ENCODE measurements at places on chromosomes 4 and X.

- DNase-seq, result peak; percentile 69
Observed at GRCh38 chr4:12852338-12853307, 631.5 kb downstream of the RAB28 start.

GRCh38 chr4:173958445-173958844 is 325.0 kb downstream of the FBXO8 start:
- no peak for DNase-seq

DNA sequence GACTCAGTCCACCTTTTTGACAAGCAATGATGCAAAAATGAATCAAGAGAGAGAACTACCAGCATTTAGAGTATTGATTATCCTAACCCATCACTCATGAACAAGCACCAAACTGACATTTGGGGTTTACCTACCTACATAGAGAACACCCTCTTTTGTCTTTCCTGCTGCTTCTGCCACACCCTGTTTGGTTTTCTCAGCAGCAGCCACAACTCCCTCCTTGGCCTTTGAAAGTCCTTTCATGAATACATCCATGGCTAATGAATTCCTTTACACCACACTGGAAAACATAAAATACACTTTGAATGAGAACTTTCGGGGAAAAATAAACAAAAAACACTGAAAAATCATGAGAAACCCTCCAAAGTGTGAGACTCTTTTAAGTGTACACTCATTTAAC is 1.5 kb downstream of the SNCA start:
- DNase-seq, result no peak

DNA sequence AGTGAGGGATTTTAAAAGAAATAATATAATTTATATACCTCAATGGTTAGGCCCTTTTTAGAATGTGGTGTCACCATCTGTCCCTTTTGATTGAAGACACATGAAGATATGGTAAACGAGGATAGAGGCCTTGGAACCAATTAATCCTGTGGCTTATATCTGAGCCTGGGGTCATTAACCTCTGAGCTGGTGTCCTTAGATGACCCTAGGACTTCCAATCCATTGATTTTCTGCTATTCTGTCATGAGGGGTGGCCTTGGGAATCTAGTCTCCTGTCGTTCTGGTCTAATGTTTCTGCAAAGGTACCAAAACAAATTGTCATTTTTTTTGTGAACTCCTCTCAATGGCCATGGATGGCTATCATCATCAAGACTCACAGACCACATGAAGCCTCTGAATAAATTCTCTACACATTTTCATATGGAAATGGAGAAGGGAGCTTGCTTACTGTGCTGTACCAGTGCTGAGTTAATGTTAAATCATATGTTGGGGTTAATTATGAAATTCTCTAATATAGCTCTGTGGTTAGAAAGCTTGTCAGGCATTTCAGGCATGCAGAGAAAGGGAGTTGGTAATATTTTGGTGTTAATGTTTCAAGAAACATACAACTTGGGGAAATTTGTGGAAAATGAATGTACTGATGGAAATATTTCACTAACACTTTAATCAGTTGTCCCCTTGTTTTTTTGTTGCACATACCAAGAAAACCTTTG is 204.2 kb upstream of the IL15 start:
- no peak for DNase-seq

DNA sequence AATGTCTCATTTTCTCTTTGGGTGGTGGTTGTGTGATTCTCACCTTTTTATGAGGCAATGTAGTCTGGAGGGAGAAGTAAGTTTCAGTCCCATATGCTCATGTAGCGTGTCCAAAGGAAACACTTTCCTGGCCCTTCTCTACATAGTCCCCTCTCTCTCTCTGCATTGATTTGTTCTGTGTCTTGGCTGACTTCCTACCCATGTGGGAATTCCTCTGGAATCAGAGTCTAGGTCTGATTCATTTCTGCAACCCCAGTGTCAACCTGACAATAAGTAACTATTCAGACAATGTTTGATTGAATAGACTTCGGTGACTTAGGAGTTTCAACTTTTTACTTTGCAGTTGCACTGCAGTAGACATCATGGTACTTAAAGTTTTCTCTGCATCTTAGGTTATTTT is 2.7 kb upstream of the ALAS2 start:
- no peak for DNase-seq

DNA sequence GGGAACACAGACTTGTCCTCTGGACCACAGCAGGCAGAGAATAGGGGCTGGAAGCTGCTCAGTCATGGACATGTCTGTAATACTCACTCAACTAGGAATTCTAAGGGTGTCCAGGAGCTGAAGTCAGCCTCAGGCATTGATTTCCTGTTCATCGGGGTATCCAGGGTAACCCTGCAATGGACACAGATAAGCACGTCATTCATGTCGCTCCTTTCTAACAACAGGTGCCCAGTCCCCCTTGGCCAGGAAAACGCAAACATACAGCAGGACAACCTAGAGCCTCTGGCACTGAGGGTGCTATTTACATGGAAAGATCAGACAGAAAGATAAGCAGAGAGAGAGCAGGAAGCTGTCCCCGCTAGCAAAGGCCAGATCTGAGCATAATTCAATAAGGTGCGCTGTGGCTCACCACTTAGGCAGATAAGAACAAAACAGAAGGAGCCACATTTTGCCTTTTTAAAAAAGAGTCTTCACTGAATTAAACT is 21.3 kb downstream of the QDPR start:
- no peak for DNase-seq

DNA sequence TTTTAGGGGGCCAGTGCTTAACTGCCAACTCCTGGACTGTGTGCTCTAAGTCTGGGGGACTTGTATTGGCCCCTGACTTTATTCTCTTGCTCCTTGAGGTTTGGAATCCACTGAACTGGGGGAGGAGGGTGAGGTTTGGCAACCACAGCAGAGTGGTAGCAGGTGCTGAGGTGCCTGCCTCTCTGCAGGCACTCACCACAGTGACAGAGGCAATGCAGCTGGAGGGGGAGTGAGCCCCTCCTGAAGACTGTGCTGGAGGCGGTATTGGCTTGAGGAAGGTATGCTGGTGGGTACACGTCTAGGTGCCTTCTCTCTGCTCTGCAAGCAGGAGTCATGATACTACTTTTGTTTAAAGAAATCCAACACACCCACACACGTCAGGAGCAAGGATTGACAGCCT is 24.6 kb downstream of the CFAP299 start:
- DNase-seq, result no peak

GRCh38 chr4:76035141-76035540 is 729 bp downstream of the CXCL11 start:
- no peak for DNase-seq

- DNase-seq, result no peak
Observed at GRCh38 chrX:25733148-25733547, 405.0 kb upstream of the MAGEB18 start.

DNA sequence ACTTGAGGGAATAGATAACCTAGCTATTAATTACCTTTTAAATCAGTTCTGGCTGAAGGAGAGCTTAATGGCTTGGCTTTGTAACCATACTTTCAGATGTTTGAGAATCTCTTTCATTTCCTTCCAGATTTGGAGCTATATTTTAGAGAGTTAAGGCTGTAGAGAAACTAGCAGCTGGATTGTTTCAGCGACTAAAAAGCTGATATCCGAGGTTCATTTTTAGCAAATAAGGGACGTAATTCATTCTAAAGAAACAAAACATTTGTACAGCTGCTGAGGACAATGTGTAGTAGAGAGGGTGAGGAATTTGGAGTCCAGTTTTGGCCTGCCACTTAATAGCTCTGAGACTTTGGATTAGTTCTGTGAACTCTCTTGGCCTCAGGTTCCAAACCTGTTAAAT is 12.2 kb downstream of the OSTC start:
- DNase-seq, result no peak

GRCh38 chr4:83267830-83268475 is 16.6 kb downstream of the COQ2 start:
- DNase-seq, result no peak

- no peak for DNase-seq
Observed at GRCh38 chr4:149166876-149167275, 648.8 kb downstream of the IQCM start.

DNA sequence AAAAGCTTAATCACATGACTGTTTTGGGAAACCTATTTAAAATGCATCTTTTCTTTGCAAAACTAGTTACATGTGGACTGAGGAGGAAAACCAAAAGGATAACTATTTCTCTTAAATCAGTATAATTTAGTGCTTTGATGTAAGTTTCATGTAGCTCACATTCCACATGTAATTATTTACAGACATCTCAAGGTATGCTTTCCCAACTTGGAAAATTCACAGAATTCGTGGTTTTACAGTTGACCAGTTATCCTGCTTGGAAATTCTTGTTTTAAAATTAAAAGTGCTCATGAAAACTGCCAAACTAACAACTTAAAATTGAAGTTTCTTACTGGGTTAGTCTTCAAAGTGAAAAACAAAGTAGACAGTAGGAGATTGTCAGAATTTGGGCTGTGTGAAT is 52.4 kb downstream of the EDNRA start:
- no peak for DNase-seq

- DNase-seq, result peak; percentile 72
Observed at GRCh38 chrX:47191331-47191730, 2.3 kb upstream of the UBA1 start.

GRCh38 chrX:77342004-77342403 is 105.2 kb upstream of the FGF16 start:
- DNase-seq, result no peak

Data from NCI-H345 (cell line).